Smooth muscle cell of the coronary artery (primary cell): ENCODE measurements at places on chromosomes 7 and 10. TPM values are rescaled to one million over a fixed set of nuclear protein-coding genes. Genes with fewer than 3 reads are reported as not detected.

Gene COL28A1
- not detected in 2 replicates for total RNA-seq

Gene CALCR
- not detected in 2 replicates for total RNA-seq

Gene NUTM2E
- under 0.01 TPM in 1 of 2 replicates, not detected in the other for total RNA-seq

Gene ETV1
- 8.0 and 13.2 TPM in 2 replicates for total RNA-seq

Gene FBXO24
- total RNA-seq, result 0.30 TPM in 1 of 2 replicates, not detected in the other

Gene MSS51
- 0.60 and 1.8 TPM in 2 replicates for total RNA-seq

Gene COL13A1
- total RNA-seq, result 4.0 and 34.8 TPM in 2 replicates

Gene CHAT
- not detected in 2 replicates for total RNA-seq

Gene OR6V1
- not detected in 2 replicates for total RNA-seq

Gene GOLGA7B
- total RNA-seq, result 0.12 TPM in 1 of 2 replicates, not detected in the other

Gene CPA2
- 0.08 TPM in 1 of 2 replicates, not detected in the other for total RNA-seq

Gene DNMBP
- total RNA-seq, result 8.7 and 14.5 TPM in 2 replicates

Gene GPRIN2
- 0.08 TPM in 1 of 2 replicates, not detected in the other for total RNA-seq

Gene TBC1D12
- 5.5 and 13.4 TPM in 2 replicates for total RNA-seq

Gene DYDC1
- not detected in 2 replicates for total RNA-seq

Gene SIRT1
- total RNA-seq, result 7.3 and 8.5 TPM in 2 replicates

Gene MSMB
- total RNA-seq, result not detected in 2 replicates

Gene HOXA2
- not detected in 2 replicates for total RNA-seq

Gene MMD2
- total RNA-seq, result not detected in 2 replicates

Gene MYL10
- not detected in 2 replicates for total RNA-seq

Gene NEURL1
- under 0.01 TPM in 2 replicates for total RNA-seq

Gene CCDC136
- total RNA-seq, result 3.2 and 4.4 TPM in 2 replicates

Gene ABCB1
- total RNA-seq, result 0.75 TPM in 1 of 2 replicates, not detected in the other

Gene IQUB
- total RNA-seq, result 0.30 and 0.35 TPM in 2 replicates

Gene POU6F2
- not detected in 2 replicates for total RNA-seq

Gene SYT15
- 0.08 and 0.59 TPM in 2 replicates for total RNA-seq

Gene ABCC2
- total RNA-seq, result 0.15 and 1.1 TPM in 2 replicates

Gene IRF5
- total RNA-seq, result 0.15 TPM in 1 of 2 replicates, not detected in the other

Gene EPHB6
- 1.1 and 9.9 TPM in 2 replicates for total RNA-seq

Gene TAF6
- total RNA-seq, result 13.3 and 25.1 TPM in 2 replicates

Gene SLC16A12
- total RNA-seq, result 0.12 and 0.75 TPM in 2 replicates

Gene ITIH5
- 0.08 and 3.6 TPM in 2 replicates for total RNA-seq

Gene ANAPC16
- 35.8 and 39.1 TPM in 2 replicates for total RNA-seq

Gene SFTPD
- 0.15 TPM in 1 of 2 replicates, not detected in the other for total RNA-seq

Gene GCC1
- total RNA-seq, result 18.6 and 27.6 TPM in 2 replicates

Gene ZNF746
- total RNA-seq, result 7.4 and 13.3 TPM in 2 replicates

Gene IQCE
- 6.1 and 9.9 TPM in 2 replicates for total RNA-seq

Gene H2BK1
- total RNA-seq, result not detected in 2 replicates

Gene GRID2IP
- not detected in 2 replicates for total RNA-seq

Gene GPR146
- 1.3 and 6.8 TPM in 2 replicates for total RNA-seq

Gene WASL
- total RNA-seq, result 4.1 and 6.5 TPM in 2 replicates

Gene AZGP1
- total RNA-seq, result 0.30 TPM in 1 of 2 replicates, not detected in the other

Gene IL6
- total RNA-seq, result 32.2 and 60.7 TPM in 2 replicates

Gene CLDN3
- not detected in 2 replicates for total RNA-seq

Gene C10orf62
- total RNA-seq, result 0.08 TPM in 1 of 2 replicates, not detected in the other

Gene SORBS1
- total RNA-seq, result 0.23 and 0.38 TPM in 2 replicates

Gene SSMEM1
- total RNA-seq, result not detected in 2 replicates

Gene MRPS17
- total RNA-seq, result 6.7 and 15.7 TPM in 2 replicates

Gene CHCHD1
- total RNA-seq, result 11.0 and 30.1 TPM in 2 replicates

Gene OPALIN
- not detected in 2 replicates for total RNA-seq

Gene AASS
- 23.1 and 34.9 TPM in 2 replicates for total RNA-seq

Gene OR6B1
- not detected in 2 replicates for total RNA-seq

Gene SLC35G1
- total RNA-seq, result 1.5 and 3.2 TPM in 2 replicates

Gene TAS2R41
- total RNA-seq, result not detected in 2 replicates

Gene TDRD1
- 2.8 and 7.7 TPM in 2 replicates for total RNA-seq

Gene KAZALD1
- 4.0 and 25.4 TPM in 2 replicates for total RNA-seq
